ENCODE measurements at places on chromosomes 7 and 10. TPM values are rescaled to one million over a fixed set of nuclear protein-coding genes. Genes with fewer than 3 reads are reported as not detected.

PIK3AP1 gene
- 10.0 TPM for total RNA-seq

CEP41 gene
- total RNA-seq, result 22.3 TPM

GOLGA7B gene
- total RNA-seq, result not detected

SLC26A3 gene
- 0.77 TPM for total RNA-seq

LIPM gene
- not detected for total RNA-seq

SMKR1 gene
- total RNA-seq, result 0.35 TPM

RSPH10B2 gene
- total RNA-seq, result 1.0 TPM

KAZALD1 gene
- 6.3 TPM for total RNA-seq

CDNF gene
- total RNA-seq, result 2.6 TPM

FAM25A gene
- total RNA-seq, result not detected

RAPGEF5 gene
- 44.7 TPM for total RNA-seq

ZC3HAV1L gene
- total RNA-seq, result 73.0 TPM

DNA sequence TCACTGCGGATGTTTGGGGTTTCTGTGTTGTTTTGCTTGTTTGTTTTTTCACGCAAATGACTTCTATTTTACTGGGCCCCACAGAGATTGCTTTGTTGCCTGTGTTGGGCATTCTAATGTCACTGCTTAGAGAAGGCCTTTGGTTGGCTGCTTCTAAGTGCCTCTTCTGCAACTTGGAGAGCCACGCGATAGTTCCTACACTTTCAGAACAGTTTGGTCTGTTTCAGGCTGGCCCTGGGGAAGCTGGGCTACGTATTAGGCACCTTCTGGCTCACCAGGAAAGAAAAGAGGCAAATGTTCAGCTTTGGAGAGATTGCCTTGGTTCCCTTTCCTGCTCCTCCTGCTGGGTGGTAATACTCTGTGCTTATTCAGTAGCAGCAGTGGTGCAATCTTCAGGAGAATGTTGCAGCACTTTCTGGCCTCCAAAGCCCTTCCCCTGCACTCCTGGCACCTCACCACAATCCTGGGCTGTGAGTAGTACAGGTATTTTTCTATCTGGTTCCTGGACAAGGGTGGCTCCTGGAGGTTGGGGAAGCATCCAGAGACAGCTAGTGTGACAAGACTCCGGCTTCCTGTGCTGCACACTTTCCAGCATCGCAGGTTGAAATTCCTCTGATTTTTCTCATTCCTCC lies 1.2 kb downstream of the ANTXRL start:
- DNase-seq, result no peak

DNA sequence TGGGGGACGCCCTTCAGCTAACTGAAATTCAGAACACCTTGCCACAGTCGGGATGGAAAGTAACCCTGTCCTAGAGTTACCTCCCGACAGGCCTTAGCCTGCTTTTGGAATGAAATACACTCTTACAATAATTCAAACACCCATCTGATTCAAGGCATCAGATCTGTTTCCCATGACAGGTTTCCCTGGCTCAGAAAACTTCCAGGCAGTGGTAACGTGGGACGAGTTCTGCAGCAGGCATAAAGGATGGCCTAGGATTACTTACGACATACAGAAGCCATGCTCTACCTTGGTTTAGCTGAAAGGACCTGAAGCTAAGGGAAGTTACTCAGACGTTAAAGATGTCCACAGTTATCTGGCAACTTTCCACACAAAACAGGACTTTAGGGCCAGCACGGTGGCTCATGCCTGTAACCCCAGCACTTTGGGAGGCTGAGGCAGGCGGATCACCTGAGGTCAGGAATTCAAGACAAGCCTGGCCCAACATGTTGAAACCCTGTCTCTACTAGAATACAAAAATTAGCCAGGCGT lies 5.0 kb downstream of the PAXIP1 start:
- DNase-seq, result no peak

DNA sequence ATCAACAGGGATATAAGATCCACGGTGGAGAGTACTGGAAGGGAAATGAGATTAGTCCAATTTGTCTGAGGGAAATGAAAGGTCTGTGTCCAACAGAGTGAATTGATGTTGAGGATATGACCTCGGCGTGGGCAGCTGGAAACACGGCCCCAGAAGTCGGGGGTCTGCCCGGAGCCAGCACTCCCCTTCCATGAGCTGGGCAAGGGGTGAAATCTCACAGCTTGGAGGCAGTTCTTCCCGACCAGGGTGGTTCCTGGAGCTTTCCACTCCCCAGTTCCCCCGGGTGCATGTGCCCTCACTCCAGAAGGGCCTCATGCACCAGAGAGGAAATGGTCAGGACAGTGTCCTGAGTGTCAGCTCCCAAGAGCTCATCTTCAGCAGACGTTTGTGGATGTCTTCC lies 264.7 kb upstream of the PPP2R2D start:
- DNase-seq, result no peak

- peak; percentile 35 for DNase-seq
These were observed 3.9 kb downstream of the LSMEM1 start for GRCh38 chr7:112484671-112485167.

- DNase-seq, result no peak
These were observed 96.1 kb upstream of the PLXNA4 start for GRCh38 chr7:132672200-132672990.

DNA sequence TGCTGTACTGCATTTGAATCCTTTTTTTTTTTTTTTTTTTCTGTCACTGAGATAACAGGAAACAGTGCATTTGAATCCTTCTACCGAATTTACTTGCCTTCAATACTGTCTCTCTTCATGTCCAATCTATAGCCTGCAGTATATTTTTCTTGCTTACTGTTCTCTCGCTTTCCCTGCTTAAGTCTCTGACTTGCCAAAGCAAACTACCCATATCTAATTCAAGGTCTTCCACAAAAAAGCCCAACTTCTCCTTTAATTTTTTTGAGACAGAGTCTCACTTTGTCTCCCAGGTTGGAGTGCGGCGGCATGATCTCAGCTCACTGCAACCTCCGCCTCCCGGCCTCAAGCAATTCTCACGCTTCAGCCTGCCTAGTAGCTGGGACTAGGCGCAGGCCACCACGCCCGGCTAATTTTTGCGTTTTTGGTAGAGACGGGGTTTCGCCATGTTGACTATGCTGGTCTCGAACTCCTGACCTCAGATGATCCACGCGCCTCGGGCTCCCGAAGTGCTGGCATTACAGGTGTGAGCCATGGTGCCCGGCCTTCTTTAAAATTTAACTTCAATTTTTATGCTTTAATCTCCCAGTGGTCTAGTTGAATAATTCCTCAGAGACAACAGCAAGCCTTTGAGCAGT lies 882 bp downstream of the PDCD11 start:
- no peak for DNase-seq

DNA sequence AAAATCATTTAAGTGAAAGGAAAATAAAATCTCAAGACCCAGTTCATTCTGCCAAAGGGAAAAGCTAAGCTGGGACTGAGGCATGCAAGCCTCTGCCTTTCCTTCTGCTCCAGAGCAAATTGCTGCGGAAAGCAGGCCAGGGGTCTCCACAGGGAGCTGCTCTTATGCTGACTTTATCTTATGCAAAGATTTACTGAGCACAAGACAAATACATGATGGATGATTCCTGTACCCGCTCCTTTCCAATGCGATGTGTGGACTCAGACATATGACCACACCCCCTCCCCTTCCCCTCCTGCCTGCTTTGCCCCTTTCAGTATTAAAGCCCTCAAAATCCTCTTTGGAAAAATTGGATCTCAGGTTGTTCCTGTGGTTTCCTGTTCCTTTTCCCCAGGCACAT lies 74.2 kb upstream of the INSIG1 start:
- no peak for DNase-seq

DNA sequence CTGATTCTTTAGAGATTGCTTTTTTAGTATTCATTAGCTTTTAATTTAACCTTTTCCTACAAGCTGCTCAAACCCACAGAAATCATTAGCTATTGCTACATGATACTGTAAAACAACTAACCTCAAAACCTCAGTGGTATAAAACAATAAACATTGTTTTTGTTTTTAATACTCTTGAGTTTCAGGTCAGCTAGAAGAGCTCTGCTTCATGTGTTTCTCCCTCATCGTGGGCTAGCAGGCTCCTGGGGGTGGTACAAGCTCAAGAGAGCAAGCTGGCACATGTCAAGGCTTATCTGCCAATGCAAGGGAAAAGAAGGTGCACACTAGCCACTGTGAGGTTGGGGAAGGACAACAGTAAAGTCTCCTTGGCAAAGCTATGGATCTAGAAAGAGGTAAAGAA lies 232.9 kb upstream of the PHF14 start:
- DNase-seq, result no peak

DNA sequence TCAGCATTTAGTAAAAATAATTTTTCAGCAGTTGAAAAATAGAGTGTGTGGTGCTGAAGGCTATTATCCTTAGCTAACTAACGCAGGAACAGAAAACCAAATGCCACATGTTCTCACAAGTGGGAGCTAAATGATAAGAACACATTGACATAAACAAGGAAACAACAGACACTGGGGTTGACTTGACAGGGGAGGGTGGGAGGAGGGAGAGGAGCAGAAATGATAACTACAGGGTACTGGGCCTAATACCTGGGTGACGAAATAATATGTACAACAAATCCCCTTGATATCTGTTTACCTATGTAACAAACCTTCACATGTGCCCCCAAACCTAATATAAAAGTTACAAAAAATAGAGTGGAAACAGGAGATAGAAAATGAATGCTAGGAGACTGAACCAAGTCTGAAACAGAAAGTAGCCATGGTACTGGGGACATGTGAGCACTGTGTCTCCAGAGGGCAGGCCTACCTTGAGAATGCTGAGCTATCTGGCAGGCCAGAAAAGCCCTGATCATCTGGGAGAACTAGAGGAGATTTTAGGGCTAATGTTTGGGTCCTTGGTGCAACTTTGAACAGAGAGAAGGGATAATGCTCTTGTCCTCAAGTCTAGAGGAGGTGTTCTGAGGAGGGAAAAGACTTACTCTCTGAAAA lies 4.7 kb upstream of the EFCAB10 start:
- DNase-seq, result no peak

- DNase-seq, result no peak
These were observed 178.2 kb downstream of the CCDC3 start for GRCh38 chr10:12823328-12823727.

DNA sequence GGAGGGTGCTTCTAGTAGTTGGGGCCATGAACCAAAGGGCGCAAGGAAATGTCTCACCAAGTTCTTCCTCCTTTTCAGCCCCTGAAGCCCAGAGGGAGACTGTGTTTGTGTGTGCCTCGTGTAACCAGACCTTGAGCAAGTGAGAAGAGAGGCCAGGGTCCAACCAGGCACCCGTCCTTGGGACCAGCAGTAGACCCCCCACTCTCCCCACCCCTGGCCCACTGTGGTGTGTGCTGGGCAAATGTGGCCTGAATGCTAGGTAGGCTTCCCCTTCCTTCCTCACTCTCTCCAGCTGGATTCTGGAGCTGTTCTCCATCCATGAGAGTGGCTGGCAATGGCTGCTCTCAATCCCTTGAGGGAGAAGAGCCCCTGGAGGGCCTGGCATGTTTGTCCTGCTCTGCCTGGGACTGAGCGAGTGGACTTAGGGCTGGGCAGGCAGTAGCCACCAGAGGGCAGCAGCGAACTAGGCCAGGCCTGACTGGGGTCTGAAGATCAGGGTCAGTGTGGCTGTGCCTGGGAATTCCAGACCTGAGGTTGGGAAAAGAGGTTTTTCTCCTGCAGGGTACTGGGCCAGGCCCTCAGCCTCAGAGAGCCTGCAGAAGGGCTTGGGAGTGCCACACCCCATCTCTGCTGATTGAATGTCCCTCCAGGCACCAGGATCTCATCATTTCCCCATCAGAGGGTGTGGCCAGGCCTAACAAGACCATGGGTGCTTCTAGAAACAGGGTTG lies 12.5 kb downstream of the SFRP5 start:
- DNase-seq, result peak; percentile 32

DNA sequence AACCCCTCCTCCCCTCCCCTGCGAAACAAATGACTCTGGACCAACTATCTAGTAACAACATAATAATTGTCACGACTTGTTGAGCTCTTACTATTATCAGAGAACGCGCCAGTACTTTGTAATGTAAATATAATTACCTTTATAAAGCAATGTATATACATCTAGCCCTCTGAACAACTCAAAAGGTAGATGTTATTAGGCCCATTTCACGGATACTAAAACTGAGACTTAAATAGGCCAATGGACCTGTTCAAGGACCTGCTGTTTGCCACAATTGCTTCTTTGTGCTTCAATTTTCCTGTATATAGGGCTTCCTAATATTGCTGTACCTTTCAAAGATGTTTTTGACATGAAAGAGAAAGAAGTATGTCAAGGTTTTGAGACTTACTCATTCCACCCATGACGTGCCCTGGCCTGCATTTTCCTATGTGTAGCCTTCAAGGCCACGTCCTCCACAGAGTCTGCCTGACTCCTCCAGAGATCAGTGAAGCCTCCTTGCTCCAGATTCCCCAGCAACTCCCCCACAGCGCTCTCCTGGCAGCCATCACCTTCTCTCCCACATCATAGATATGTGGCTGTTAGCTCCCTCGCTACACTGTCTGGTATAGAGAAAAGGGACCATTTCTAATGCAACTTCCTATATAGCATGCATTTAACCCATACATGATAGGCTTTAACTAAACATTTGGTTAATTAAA lies 156.6 kb downstream of the SKIDA1 start:
- DNase-seq, result peak; percentile 76

GRCh38 chr10:1197384-1197783 lies 141.2 kb downstream of the WDR37 start:
- DNase-seq, result no peak

DNA sequence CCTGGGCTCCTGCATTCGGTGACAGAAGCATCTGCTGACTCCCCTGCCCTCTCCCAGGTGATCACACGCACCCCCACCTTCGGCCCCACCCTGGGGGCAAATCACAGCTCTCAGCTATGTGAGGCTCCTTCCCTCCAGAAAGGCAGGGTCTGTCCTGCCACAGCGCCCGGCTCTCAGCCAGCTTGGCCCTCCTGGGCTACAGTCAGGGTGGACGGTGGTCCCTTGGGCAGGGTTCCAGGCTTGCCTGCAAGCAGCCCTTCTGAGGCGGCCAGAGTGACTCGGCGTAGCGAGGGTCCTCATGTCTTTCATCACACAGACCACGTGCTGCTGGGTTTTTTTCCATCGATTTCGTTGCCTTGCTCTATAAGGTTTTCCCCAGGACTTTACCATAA lies 53.6 kb upstream of the EBF3 start:
- no peak for DNase-seq

DNA sequence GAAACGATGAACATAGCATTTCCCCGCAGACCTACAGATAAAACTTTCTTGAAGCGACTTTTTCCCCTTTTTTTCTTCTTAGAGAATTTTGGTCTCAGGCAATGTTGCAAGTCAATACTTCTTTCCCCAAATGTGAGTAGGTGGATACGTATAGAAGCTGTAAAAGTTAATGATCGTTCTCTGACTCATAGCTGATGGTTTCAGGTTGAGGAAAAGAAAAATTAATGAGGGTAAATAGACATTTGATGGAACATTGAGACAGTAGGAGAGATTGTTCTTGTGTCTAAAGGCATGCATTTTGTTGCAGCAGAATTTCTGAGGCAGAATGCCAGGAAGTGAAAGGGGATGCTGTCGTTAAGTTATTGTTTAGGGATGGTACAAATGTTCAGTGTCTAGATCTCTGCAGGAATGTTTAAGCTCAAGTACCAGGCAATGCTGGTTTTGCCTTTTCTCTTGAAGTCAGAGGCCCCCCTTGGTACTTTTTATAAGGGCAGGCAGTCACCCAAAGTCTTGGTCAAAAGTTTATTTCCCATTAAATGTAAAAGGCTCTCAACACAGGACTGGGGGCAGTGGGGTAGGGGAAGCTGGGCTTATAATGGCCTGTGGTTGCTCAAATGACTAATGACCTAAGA lies 9.3 kb downstream of the TCF7L2 start:
- DNase-seq, result no peak
